ENCODE measurements at places on chromosomes 1 and 21. TPM values are rescaled to one million over a fixed set of nuclear protein-coding genes. Genes with fewer than 3 reads are reported as not detected.
A peak's percentile ranks its signal among the peaks of the same experiment; 100 is the strongest.

- no peak for DNase-seq
Observed at GRCh38 chr21:36799869-36800268, 101.0 kb downstream of the SIM2 start.

- no peak for DNase-seq
Observed at GRCh38 chr1:206554701-206555472, 47.6 kb downstream of the RASSF5 start.

GRCh38 chr1:185096531-185096930 is 51.2 kb downstream of the RNF2 start:
- peak; percentile 97 for DNase-seq

DNA sequence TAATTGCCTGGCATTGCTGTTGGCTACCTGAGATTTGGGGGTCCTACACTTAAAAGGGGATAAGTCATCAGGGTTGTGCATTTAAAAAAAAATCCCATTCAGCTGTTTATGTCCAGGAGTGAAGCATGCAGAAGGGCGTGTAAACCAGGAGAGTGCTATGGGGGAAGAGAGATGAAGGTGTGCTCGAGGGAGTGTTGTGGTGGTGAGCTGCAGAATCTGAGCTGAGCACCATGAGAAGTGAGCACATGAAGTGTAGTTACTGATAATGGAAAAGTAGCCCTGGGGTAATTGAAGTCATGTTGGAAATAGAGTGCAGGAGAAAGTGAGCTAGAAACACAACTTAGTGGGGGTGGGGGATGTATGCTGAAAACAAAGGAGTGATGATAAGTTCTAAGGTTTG is 705 bp downstream of the FCRL1 start:
- no peak for DNase-seq

DNA sequence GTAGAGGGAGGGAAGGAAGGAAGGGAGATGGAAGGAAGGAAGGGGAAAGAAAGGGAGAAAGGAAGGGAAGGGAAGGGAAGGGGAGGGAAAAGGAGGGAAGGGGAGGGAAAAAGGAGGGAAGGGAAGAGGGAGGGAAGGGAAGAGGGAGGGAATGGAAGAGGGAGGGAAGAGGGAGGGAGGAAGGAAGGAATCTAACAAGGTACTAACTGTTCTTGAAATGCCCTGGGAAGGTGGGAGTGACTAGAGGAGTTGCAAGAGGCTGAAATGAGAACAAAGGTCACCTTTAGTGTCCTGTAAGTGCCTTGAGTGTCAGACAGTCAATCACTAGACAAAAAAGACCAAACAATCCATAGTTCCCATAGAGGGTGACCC is 2.3 kb upstream of the ATP2B4 start:
- no peak for DNase-seq

DNA sequence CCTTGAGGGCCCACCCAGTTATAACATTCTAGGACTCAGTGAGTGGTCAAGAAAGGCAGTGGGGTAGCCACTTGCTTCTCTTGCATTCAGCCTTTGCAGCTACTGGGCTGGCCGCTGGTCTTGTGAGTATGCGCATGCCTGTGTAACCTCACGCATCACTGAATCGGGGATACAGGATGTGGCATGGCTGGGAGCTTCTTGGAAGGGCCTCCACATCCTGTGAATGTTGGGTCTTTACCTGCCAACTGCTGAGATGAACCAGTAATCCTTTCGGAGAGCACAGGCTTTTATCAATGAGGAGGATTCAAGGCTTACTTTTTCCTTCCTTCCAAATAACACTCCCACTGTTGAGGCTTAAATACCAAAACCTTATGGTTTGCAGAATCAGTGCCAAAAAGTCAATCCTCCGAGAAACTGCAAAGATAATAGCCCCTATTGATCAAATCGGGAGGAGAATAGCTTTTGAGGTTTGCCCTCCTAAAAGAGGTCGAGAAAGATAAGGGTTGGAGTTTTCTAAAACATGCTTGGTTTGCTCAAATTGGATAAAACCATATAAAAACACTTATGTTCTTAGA is 198.9 kb upstream of the UBE2U start:
- no peak for DNase-seq

The BCL2L15 gene
- total RNA-seq, result 1.0 TPM

DNA sequence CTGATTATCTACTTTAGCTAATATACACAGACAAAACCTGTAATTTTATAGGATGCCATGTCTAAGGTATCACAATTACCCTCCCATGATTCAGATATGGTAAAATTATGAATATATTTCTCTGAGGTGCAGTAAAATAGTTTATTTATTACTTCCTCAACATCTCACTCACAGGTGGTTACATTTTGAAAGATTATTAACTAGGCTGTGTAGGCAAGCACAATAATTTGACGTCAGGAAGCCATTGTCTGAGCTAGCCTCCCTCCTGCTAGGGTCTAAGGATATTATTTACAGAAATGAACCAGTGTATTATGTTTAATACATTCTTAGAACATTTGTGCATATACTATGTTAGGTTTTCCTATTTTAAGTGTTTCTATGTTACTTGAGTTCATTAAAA is 69.9 kb upstream of the ADGRL2 start:
- no peak for DNase-seq

GRCh38 chr1:112715264-112716053 is at the start of gene PPM1J:
PPM1J (minus strand) TSS chr1:112715332; CDS start chr1:112715301, 31 bp downstream.
- peak; percentile 89 for DNase-seq

DNA sequence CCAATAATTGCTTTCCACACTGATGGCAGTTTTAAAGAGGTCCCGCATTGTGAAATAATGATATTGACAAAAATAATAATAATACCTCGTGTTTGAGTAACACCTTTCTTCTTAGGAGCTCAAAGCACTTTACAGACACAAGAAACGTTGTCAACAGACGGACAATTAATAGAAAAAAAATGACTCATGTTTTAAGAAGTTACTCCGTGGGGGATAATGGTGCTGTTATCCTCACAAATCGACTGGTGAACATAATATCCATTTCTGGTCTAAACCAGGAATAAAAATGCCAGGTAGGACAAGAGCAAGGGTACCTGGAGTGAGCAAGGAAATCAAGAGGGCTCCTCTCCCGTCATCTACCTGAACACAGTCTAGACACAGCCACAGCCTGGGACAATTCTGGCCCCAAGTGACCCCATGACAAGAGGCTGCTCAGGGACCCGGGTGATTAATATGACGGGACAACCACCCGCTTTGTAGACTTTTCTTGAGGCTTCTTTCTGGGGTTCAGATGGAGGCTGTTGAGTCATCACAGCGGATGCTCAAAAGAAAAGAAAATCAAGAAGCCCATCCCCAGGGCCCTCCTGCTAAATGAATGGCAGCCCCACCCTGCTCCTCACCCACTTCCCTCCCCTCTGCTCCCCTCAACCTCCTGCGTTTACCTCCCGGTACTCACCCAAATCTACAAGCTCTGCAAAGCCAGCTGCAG is 146.2 kb upstream of the IRF2BP2 start:
- no peak for DNase-seq

DNA sequence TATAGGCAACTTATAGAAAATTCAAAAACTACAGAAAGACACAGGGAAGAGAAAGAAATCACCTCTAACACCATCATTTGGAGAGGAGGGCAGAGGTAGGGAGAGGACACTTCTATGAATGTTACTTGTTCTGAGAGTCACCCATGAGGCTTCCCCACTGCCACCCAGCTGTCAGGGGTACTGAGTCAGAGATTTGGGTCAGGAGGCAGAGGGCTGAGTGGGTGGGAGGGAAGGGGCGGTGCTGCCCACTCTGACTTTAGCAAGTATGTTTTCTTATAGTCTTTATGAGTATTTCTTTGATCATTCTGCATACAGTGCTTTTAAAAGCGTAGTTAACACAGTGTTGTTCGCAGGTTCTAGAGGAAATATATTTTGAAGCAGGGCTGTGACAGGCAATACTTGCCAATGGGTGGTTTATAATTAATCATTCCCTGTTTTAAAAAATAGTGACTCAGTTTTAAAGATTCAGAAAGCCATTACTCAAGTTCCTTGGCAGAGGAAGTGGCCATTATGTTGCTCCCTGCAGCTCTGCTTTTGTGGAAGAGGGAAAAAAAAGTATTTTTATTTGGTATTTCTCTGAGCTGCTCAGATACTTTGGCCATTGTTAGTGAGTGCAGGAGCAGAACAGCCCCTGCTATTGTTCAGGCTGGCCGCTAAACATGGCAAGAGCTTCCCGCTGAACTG is 18.3 kb downstream of the IL6R start:
- peak; percentile 81 for DNase-seq

DNA sequence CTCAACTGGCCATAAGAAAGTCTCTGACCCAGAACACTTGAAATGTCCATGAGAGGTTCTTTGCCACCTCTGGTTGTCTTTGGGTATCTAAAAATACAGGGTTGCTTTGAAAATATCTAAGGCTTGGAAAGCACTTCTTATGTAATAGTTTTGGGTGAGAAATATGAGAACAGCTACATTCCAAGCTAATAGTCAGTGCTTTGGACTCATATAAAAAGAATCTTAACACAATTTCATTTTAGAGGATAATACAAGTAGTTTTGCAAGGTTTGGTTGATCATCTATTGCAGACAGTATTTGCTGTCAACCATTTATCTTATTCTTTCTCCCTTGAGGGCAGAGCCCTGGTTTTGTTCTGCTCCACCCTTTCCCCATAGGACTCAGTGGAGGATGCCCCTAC is 207.5 kb downstream of the KCNK2 start:
- DNase-seq, result no peak

The AMPD1 gene
- total RNA-seq, result not detected

DNA sequence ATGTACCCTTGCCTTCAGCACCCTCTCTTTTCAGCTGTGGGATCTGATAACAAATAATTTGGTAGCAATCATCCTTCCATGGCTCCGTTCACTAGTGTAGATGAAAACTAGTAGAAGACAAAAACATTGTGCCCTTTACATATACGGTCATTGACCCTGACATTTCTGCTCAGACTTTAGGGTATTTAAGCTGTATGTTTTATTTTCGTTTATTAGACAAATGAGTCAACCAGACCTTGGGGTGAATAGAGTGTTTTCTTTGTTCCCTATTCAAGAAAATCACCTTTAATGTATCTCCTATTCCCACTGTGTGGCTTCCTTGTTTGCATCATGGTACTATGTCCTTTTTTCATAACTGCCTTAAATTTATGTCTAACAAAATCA is 187.3 kb downstream of the VAV3 start:
- DNase-seq, result no peak

DNA sequence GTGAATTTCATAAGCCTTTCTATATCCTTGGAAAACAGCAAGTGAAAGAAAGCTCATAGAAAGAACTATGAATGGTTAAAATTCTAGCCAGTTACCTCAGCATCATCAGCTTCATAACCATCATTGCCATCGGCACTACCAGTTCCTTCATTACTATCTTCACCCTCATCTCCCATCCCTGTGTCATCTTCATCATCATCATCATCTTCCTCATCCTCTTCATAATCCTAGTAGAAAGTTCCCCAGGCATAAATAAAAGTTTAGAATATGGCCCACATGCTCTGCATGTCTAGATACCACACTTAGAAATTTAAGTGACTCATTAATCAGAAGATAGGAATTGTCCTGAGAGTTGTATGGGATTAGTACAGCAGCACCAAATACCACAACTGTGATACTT is 49.0 kb downstream of the TPR start:
- DNase-seq, result no peak

DNA sequence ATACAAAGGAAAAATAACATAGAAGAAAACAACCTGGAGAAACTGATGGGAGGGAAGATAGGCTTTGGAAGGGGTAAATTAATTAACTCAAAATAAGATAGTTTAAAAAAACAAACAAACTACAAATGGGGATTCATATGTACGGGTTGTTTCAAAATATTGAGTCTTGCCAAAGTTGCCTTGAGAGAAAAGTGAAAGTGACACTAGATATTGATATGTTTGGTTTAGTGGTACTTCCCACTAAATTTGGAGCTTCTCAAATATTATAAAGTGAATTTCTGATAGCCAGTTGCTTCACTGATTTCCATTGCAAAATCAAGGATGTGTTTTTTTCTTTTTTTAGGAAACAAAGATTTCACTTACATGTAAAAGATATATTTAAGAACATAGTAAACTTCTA is 149.5 kb upstream of the RUNX1 start:
- no peak for DNase-seq

DNA sequence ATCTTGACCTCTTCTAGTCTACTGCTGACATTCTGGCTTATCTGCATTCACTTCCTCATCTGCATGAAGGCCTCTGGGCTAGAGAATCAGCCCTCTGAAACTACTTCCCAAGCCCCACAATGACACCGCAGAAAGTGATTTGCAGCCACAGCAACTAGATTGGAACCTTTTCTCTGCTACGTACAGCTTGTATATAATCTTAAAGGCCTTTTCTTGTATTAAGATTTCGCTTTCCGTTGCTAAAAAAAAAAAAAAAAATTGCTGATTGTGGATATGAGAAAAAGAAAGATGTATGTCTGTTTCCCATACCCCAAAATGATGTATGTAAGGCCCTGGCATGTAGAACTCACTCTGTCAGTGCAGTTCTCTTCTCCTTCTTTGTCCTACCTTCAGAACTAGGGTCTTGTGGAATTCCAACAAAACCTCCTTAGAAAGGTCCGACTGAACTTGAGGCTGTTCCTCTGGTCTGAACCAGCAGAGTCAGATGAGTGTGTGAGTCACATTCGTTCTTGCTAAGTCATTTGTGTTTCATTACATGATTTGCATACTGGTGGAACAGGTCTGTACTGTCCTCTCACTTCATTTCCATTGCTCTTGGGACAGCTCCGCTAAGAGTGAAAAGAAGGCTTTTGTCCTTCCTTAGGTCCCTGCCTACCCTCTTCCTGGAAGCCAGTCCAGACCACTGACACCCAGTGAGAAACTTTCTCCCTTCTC is 62.7 kb downstream of the PLPP3 start:
- DNase-seq, result peak; percentile 97

DNA sequence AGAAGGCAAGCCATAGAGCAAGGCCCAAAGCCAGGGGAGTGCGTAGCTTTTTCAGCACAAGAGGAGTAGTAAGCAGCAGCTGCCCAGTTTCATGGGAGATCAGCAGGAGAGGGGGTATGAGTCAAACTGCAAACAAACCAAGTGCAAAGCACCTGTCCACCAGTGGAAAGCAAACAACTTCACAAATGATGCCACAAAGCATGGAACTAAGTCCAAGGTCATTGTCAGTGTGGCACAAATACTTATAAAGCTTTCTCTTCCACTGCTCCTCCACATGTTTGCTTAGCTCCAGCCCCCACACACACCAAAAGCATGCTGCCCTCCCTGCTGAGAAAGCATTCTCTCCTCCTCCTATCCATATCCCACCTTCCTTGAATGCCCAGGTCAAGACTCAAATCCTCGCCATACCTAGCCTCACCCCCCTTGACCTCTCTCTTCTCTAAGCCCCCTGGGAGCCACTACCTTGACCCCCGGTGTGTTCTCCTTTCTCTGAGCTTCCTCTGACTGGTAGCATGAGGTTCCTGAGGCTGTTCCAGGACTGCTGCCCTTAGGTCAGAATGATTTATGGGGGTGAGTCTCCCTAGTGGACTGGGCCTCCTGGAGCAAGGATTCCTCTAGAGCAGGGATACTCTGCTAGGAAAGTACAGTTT is 70.4 kb downstream of the DMAP1 start:
- no peak for DNase-seq
